ENCODE measurements at places on chromosomes 13 and 19.
A peak's percentile ranks its signal among the peaks of the same experiment; 100 is the strongest.

DNA sequence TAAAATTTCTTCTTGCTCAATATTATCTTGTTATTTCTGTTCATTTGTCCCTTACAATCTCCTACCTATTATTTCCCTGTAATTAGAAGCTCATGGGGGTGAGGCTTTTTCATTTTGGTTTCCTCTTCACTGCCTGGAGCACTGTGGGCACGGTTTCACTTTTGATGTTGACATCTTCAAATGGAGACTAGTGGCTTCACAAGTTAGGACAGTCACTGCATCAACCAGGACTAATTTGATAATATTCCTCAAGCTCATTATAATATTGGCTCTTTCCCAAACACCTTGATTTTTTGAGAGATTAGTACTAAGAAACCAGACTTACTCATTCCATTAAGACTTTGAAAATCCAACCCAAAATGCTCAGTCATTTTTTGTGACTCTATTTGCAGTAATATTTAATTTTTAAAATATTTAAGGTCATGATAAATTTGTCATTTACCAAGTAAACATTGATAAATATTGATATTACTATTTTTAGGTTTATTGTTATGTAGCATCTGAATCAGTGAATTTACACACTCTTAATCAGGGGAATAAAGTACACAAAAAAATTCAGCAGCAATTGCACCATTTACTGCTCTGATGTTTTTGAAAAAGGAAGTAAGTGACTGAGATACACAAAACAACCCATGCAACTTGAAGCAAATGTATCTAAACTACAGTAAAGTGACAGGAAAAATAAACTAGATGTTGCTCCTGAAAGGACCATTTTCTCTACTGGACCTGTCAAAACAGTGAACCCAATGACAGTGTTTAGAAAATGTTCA is 28.8 kb upstream of the RCBTB2 start:
- no peak for DNase-seq

DNA sequence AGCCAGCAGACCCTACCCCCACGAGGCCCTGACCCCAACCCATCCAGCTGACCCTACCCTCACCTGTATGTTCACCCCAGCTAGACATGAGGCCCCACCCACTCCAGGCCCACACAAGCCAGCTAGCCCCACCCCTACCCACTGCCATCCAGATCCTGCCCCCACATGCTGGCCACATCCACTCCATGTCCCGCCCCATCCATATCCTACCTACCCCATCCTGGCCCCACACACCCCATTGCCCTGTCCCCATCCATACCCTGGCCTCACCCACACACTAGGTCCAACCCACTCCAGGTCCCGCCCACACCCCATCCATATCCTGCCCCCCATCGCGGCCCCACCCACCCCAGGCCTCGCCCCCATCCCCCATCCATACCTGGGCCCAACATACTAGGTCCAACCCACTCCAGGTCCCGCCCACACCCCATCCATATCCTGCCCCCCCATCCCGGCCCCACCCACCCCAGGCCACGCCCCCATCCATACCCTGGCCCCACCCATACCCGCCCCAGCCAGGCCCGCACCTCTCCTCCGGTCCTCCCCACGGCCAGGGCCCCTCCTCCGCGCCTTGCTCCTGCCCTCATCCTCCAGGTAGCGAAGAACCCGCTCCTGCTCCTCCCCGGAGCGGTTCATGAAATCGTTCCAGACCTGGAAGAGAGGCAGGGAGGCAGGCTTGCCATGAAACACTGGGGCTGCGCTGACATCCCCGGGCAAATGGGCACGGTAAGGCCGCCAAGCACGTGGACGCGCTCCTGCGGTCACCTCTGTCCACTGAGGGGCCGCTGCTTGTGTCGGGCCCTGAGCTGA is 7.2 kb downstream of the RNU6-9 start:
- DNase-seq, result no peak

- no peak for DNase-seq
Measured at GRCh38 chr19:5672708-5673459, 7.4 kb downstream of the MICOS13 start.

- no peak for DNase-seq
Measured at GRCh38 chr19:8304841-8305621, 3.1 kb downstream of the CD320 start.

- DNase-seq, result peak; percentile 48
Measured at GRCh38 chr19:45059258-45059965, 16.9 kb downstream of the ZNF296 start.

DNA sequence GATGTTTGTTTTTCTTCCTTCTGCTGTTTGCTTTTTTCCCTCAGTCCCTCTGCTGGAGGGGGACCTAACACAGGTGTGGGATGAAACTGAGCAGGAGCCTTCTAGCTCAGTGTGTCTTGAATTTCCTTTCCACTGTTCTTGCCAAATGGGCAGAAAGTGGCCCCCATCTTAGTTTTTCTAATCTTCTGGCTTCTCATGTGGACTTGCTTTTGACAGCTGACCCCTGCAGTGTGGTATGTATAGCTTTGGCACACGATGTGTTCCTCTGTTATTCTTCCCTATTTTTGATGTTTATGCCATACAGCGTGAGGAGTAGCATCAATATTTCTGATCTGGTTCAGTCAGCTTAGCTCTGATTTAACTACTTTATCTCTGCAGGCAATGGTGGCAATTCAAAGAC is 8.3 kb downstream of the LRCH1 start:
- DNase-seq, result no peak

DNA sequence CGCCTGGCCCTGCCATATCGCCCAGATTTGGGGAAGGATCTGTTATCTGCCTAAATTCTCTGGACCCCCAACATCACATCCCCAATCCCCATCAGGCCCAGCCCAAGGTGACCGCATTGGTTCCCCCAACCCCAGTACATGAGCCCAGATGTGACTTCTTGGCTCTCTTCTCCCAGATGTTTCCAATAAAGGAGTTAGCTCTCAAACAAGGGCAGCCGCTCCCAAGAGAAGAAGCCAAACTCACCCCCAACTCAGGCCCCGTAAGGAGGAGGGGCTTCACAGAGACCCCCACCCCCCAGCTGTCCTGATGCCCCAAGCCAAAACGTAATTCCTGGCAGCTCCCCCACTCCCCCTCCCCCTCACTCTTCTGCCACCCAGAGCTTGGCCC is 6.9 kb downstream of the FBN3 start:
- DNase-seq, result no peak

DNA sequence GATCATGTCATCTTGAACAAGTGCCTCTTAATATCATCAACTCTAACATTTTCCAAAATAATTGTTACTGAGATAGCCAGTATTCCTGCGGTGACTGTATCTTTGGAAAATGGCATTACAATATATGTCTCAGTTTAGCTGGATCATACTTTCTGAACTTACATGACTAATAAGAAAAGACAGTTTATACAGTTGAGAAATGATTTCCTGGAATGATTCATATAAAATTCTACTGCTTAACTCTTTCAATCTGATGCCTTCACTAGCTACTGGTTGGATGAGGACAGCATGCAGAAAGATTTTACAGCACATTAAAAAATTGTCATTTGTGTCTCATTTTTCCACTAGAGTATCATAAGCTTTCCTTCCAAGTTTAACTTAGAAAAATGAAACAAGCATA is 302.1 kb downstream of the PCDH17 start:
- DNase-seq, result no peak

DNA sequence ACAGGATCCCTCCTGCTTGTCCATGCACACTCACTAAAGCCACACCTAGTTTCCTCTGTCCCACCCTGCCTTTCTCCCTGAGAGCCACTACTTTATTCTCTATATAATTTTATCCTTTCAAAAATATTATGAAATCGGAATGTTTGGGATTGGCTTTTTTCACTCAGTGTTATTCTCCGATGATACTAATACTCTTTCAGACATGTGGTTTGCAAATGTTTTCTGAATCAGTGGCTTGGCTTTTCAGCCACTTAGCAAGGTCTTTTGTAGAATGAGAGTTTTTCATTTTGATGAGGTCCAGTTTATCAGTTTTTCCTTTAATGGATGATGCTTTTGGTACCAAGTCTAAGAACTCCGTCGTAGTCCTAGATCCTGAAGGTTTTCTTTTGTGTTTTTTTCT is 11.6 kb downstream of the SPATA13 start:
- DNase-seq, result no peak

- DNase-seq, result peak; percentile 60
Measured at GRCh38 chr19:32691291-32691951, at the start of gene NUDT19. Gene NUDT19 (plus strand): TSS chr19:32691821. CDS start chr19:32691961, 140 bp downstream.
